ENCODE measurements at places on chromosomes 4 and X.

DNA sequence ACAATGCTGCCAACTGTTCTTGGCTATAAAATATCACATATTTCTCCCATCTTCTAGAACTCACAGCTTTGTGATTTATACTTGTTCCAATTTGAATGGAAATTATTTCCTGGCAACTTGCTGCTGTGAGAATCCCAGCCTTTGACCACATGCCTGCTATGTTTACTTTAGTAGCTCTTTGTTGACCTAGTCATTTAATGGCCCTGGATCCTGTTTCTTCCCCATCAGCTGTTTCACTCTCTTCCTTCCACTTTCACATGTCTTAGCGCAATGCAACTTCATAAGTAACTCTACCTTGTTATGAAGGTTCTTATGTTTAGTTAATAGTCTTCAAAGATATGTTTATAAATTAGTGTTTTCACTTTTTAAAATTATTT, 1973.6 kb upstream of the AGA start:
- peak; percentile 37 for DNase-seq

DNA sequence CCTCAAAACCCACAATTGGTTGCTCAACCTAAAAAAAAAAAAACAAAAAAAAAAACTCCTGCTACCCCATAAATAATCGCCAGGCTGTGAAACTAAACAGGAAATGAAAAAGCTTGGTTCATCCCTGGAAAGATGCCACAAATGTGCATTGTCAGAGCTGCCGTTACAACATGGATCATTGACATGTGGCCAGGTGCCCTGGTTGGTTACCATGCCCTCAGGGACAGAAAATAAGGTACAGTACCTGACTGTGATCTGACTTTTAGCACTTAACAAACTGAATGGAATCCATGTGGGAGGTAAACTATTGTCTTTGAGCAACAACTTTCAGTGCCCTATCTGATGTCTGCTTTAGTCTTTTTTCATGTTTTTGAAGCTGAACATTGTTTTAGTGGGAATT, 118.0 kb upstream of the RPL34 start:
- DNase-seq, result no peak

GRCh38 chr4:38284294-38285030, 324.3 kb downstream of the PTTG2 start:
- no peak for DNase-seq

DNA sequence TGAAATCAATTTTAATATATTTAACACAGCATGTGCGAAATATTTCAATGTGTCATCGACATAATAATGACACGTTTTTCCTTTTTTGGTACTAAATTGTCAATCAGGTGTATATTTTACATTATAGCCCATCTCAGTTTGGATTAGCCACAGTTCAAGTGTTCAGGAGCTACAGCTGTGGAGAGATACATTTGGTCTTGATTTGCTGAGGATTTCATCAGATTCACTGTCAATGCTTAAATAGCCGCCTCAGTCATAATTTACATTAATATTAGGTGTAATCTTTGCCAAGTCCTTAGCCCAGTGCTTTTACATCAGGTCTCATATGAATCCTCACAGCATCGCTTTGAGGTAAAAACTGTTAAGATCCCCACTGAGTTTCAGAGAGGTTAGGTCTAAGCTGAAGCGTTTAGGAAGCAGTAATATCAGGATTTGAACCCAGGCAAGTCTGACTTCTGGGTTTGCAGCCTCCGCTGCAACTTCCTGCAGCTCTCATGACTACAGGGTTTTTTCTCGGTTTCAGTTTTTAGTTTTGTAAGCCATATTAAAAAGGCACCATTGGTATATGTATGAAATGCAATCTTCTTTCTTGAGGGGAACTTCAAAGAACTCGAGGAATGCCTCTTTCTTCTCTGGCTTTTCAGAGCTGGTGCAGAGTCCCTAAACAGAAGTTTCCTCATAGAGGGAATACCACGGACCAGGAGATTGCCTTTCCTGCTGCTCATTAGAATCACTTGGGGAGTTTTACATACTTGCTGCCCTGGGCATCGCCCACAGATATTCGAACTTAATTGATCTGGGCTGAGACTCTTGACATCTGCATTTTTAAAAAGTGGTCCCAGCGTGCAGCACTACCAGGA, 6.4 kb downstream of the MTM1 start:
- no peak for DNase-seq

DNA sequence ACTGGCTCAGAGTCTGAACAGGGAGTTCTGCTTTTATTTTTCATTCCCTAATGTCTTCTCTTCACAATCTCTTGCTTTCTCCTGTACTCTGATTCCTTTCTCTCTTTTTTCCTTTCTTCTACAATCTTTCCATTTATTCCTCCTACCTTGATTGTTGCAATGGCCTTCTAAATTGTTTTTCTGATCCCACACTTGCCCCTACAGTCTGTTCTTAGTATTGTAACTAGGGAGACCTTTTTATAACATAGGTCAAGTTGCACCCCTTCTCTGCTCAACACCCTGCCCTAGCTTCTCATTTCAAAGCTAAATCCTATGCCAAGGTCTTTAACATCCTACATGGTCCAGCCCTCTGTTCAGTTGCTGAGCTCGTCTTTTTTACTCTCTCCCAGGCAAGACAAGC, 277.9 kb downstream of the GBA3 start:
- no peak for DNase-seq

- DNase-seq, result no peak
Observed at GRCh38 chr4:912548-913279, 19.4 kb downstream of the GAK start.

DNA sequence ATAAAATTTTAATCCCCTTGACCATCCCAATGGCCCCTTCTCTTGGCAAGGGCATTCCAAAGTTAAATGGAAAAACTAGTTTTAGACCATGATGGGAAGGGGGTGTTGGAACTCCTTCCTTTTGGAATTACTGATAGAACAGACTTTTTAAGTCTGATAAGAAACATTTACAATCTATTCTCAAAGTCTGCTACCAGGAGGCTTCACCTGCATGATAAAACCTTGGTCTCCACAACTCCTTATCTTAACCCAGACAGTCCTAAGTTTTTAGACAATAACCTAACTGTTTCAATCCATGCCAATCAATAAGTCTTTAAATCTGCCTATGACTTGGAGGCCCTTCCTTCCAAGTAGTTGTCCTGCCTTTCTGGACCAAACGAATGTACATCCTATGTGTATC, 63.9 kb upstream of the PGRMC2 start:
- DNase-seq, result no peak

- no peak for DNase-seq
Observed at GRCh38 chr4:123562994-123563750, 166.6 kb downstream of the SPRY1 start.

- no peak for DNase-seq
Observed at GRCh38 chr4:165855191-165855590, 17.8 kb upstream of the TLL1 start.

GRCh38 chr4:30717208-30718020, 2.8 kb upstream of the PCDH7 start:
- peak; percentile 9 for DNase-seq

DNA sequence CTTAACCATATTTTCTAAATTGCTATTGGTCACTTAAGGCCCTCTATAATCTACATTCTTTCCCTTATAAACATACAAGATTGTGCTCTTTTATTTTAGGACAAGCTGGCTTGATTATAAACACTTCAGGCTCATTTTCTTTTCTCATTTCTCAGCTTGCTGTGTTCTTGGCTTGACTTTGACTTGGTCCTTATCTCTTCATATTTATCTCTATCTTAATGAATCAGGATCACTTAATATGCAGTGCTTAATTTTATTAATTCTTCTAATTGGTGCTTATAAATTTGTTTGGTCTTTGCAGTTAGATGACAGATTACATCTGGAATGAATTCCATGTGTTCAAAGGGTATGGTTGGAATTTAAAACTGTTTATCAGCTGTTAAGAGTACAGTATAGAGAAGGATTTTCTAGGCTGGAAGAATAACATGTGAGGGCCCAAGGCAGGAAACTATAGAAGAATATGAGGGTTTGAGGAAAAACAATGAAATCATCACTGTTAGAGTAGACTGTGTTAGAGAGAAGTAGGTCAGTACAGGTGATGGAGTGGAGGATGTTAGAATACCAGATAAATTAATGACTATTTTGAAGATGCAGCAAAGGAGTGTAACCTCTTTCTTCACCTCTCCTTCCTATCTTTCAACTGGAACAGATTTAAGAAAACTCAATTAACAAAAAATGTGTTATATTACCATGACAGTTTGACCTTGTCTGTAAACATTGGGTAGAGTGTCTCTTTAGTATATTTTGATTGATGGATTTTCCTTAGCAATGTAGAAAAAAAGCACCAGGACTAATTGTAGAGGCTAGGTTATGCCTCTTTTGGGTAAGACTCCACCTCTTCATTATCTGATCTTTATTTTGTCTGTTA, 169.6 kb downstream of the RAPGEF2 start:
- DNase-seq, result no peak

- DNase-seq, result peak; percentile 74
Observed at GRCh38 chrX:42495139-42495538, 282.8 kb downstream of the PPP1R2C start.

GRCh38 chrX:150621652-150622051, 53.2 kb downstream of the MTM1 start:
- no peak for DNase-seq

- peak; percentile 31 for DNase-seq
Observed at GRCh38 chr4:141636082-141636770, at the start of gene IL15. Gene IL15, plus strand, starts transcription at chr4:141636583. Its CDS starts 82,882 bp downstream, at chr4:141719465.

GRCh38 chr4:26407476-26407875, 82.8 kb downstream of the CCKAR start:
- DNase-seq, result no peak

DNA sequence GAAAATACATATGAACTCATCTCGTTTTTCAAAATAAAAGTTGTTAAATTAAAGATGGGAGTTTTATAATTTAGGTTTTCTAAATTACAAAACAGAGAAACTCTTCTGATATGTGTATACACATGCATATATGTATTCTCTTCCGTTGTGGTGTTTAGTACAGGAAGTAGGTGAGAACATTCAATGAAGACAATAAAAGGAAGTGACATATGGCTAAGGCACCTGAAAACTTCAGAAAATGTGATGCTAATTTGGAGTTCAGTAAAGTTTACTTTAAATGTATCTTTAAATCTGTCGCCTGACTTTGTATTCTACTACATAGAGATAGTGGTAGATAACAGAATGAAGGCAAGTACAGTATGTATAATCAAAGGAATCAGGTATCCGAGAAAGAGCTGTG, 33.5 kb upstream of the ITM2A start:
- DNase-seq, result no peak

DNA sequence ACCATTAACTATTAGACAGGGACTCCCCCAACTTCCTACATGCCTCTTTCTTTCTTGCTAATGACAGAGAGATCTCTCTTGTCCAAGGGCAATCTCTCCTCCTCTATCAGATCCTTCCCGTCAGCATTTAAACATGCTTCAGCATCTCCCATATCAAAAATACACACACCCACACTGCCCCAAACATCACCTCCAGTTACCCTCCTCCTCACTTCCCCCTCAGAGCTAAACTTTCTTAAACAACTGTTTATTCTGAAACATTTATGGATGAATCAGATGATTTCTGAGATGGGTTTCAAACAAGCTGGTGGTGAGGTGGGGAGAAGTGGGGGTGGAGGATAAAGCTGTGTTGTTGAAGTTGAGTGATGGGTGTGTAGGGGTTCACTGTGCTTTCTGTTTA, 23.5 kb downstream of the USP46 start:
- no peak for DNase-seq

GRCh38 chrX:17931855-17932254, 70.8 kb upstream of the RAI2 start:
- DNase-seq, result no peak

GRCh38 chr4:53424280-53424679, 46.8 kb downstream of the FIP1L1 start:
- no peak for DNase-seq

- no peak for DNase-seq
Observed at GRCh38 chr4:151469970-151470369, 61.0 kb downstream of the FHIP1A start.

GRCh38 chr4:184385705-184386141, 88.6 kb downstream of the IRF2 start:
- no peak for DNase-seq

GRCh38 chr4:9988363-9988749, 32.9 kb downstream of the SLC2A9 start:
- DNase-seq, result no peak
